ENCODE measurements at places on chromosomes 13 and 19.

DNA sequence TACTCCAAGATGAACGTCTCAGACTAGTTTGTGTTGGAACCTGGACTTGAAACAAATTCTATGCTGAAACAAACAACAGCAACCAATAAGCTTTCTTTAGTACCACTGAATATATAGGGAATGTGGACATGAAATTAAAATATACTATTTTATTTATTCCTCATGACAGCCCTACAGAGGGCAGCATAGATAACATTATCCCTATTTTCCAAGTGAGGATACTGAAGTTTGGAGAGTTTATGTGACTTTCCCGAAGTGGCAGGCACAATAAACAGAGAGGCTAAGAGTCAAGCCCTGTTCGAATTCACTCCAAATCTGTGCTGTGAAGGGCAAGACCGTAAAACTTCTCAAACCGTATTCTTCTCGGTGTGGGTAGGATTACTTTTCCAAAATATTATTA, 509.9 kb upstream of the GPC6 start:
- no peak for DNase-seq

- DNase-seq = no peak
Observed at GRCh38 chr13:18212873-18213272, 968.8 kb downstream of the TUBA3C start.

DNA sequence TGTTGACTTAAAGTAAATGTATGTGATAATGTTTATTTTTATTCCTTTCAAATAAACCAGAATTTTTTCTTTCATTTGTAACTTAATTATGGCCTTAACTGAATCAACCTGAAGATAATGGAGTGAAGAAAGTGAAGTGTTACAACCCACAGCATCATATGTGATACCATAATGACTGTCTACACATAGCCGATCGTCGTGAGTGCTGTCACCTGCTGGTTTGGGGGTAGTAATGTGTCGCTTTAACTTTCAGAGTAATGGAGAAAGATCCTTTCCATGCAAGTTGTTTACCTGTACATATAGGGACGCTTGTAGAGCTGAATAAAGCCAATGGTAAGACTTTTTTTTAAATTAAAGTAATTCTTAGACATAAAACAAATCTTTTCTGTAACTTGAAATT, 9.9 kb downstream of the CDC16 start:
- no peak for DNase-seq

- no peak for DNase-seq
Observed at GRCh38 chr19:52188822-52189734, 774 bp upstream of the PPP2R1A start.

GRCh38 chr19:38143847-38144246, 80.2 kb downstream of the DPF1 start:
- no peak for DNase-seq

DNA sequence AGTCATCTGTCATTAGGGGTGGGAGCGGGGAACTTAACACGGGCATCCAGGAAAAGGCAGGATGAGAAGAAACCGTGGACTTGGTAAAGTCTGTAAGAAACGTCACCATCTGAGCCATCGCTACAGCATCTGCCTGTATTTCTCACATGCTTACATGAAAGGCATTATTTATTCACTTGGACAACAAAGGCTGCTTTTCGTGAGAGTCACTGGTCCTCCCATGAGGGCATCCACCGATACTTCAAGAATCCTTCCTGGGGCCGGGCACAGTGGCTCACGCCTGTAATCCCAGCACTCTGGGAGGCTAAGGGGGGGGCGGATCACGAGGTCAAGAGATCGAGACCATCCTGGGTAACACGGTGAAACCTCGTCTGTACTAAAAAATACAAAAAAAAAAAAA, 16.1 kb downstream of the ZNF446 start:
- no peak for DNase-seq

- DNase-seq = peak; percentile 39
Observed at GRCh38 chr19:46515879-46516350, 20.2 kb upstream of the PNMA8B start.

GRCh38 chr19:37655301-37655688, at the start of gene ZFP30:
Gene ZFP30, minus strand, starts transcription at chr19:37655465. Its CDS starts 7,643 bp downstream, at chr19:37647822.
- peak; percentile 69 for DNase-seq

DNA sequence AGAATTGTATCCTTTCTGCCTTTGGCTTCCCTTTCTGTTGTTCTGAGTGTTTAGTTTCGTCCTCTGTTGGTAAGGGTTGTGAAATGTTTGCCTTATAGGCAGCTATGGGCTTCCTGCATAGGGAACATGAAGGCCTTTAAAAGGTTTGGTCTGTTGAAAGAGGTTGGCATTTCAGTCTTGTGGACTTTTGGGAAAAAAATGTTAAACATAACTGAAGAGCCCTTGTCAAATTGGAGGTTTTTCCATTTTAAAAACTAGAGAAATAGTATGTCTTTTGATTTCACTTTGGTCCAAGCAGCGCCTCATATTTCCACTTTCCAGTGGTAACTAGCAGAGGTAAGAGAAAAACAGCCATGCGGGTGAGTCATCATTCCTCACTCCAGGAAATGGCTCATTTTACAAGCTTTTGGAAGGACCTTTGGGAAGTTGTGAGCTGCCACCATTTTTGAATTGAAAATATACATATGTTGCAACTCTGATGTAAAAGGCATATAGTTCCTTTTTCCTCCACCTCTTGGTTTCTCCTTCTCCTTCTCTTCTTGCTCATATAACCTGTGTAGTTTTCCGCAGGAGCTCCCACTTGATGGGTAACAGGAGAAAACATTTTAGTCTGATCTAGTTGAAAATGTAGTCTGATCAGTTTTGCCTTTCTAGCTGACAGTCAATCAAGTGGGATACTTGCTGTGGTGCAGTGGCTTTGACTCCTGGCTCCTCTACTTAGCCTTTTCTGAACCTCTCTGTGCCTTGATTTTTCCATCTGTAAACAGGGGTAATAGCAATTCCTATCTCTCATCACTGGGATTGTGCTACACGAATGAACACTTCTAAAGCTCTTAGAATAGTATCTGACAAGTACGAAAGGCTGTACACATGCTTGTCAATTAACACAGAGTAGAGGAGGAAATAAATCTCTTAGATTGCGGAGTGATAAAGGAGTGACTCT, 23.0 kb downstream of the GPC6 start:
- no peak for DNase-seq

DNA sequence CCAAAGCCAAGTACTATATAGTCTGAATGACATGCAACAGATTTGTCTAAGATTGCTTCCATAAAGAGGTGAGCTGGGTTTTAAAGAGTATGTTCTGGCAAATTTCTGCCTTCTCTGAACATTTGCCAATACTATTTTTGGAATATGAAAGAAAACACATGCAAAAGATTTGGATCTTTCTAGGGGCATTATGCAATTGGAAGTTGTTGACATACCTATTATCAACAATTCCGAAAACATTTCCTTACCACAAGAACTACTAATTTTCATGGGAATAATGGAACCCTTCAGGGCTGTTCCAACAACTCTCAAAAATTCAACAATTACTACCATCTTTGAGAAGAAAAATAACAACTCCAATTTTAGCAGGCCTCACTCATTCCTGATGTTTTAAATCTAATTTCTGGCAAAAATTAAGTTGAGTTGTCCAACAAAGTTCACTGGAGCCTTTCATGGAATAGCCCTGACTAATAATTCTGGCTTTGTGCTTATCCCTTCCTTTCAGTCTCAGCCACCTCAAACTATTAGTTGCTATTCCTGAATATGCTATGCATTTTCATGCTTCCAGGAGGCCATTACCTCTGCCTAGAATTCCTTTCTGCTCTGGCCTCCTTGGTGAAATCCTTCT, 250.0 kb downstream of the RGCC start:
- DNase-seq = no peak

- DNase-seq = no peak
Observed at GRCh38 chr13:97521726-97522125, 87.8 kb downstream of the RAP2A start.

GRCh38 chr13:73985783-73986182, 148.4 kb downstream of the KLF12 start:
- no peak for DNase-seq
